ENCODE measurements at places on chromosomes 6 and 20. TPM values are rescaled to one million over a fixed set of nuclear protein-coding genes. Genes with fewer than 3 reads are reported as not detected.

The TMEM74B gene
- total RNA-seq, result 4.0 TPM

DNA sequence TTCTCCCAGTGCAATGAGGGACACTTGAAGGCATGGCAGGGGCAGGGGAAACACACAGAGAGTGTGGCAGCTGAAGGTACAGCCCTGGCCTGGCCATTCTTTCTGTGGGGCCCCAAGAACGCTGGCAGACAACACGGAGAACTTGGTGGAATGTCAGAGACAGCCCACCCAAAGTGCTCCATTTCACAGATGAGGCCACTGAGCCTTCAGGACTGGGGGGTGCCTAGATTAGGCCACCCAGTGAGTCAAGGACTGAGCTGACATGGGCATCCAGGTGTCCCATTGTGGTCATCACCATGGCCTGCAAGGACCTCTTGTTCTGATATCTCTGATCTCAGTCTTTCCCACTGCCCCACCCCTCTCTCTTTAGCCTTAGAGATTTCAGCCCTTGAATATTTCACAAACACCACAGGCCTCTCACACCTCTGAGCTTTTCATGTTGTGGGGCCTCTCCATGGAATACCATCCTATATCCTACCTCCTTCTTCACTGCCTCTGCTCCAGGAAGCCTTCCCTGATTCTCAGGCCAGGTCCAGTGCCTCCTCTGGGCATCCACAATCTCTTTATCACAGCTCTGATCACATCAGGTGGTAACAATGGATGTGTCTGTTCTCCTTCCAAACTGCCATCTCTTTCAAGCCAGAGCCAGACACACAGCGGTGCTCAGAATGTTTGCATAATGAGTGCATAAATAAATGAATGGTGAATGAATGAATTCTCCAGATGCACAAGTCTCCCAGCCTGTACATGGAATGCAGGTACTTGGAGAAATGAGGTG lies 2.0 kb upstream of the RSPO4 start:
- no peak overlapping the region for H3K4me3 ChIP-seq
- H3K36me3 ChIP-seq, result no peaks in the 10 kb centered on the region
- peaks cover 4% of the 10 kb centered on the region for H3K4me1 ChIP-seq
- no peak overlapping the region for H3K27ac ChIP-seq
- H3K27me3 ChIP-seq, result peaks cover 74% of the 10 kb centered on the region

DNA sequence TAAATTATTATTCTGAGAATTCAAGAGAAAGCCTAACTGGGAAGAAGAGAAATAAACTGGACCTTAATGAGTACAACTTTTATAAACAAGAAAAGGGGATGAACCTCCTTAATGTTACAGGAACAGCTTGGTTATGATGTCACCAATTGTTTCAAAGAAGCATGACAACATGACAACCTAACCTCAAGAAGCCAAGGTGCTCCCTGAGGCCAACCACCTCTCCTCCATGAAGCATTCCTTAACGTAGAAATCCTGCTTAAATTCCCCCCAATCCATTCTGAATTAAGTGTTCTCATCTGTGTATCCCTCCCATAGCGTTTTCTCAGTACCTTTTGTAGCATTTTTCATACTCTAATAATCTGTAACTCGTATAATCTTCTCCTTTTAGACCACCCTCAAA lies 1.7 kb downstream of the HBS1L start:
- DNase-seq, result no peak
- H3K4me1 ChIP-seq, result peaks cover 14% of the 10 kb centered on the region
- H3K27ac ChIP-seq, result no peak overlapping the region
- no peaks in the 10 kb centered on the region for H3K36me3 ChIP-seq
- no peaks in the 10 kb centered on the region for H3K27me3 ChIP-seq

The RSPH4A gene
- total RNA-seq, result 0.32 TPM

GRCh38 chr6:36571122-36572043 lies 22.8 kb upstream of the SRSF3 start:
- H3K4me3 ChIP-seq, result no peak overlapping the region
- H3K27ac ChIP-seq, result no peak overlapping the region
- H3K36me3 ChIP-seq, result no peaks in the 10 kb centered on the region
- no peaks in the 10 kb centered on the region for H3K27me3 ChIP-seq

The MCCD1 gene
- total RNA-seq, result not detected

DNA sequence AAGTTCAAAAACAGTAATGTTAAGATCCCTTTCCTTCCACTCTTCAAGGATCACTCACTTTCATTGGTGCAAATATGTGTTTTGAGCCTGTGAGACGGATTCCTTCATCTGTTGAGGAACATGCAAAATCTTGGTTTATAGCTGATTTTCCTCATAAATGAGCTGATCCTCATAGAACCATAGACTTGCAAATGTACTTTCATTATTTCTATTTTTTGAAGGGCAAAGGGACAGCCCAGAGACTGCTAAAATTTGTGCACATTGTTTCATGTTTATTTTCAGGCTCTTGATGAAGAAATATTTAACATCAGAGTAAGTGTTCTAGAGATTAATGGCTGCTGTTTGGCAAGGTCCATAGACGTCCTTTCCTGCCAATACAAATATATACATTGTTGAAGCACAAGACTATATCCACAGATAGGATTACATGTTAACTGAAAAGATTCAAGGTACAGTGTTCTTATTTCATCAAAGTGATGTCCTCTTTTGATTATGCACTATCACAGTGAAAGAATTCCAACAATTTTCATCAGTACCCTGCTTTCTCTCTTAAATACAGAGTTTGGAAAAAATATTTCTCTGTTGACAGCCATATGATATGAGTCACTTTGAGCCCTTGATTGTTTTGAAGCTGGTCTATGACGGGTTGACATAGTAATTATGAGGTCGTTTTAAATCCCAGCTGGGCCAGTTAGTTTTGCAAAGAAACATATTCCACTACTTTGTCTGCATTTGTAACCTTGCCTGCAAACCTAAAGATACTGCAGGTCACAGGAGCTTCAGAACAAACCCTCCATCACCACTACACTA lies 95.7 kb downstream of the FILIP1 start:
- H3K27me3 ChIP-seq, result no peaks in the 10 kb centered on the region
- no peaks in the 10 kb centered on the region for H3K36me3 ChIP-seq
- H3K4me3 ChIP-seq, result no peak overlapping the region
- H3K27ac ChIP-seq, result no peak overlapping the region
- DNase-seq, result no peak
- H3K4me1 ChIP-seq, result no peaks in the 10 kb centered on the region

The CASS4 gene
- total RNA-seq, result 1.4 TPM

The LINC00237 gene
- total RNA-seq, result not detected

DNA sequence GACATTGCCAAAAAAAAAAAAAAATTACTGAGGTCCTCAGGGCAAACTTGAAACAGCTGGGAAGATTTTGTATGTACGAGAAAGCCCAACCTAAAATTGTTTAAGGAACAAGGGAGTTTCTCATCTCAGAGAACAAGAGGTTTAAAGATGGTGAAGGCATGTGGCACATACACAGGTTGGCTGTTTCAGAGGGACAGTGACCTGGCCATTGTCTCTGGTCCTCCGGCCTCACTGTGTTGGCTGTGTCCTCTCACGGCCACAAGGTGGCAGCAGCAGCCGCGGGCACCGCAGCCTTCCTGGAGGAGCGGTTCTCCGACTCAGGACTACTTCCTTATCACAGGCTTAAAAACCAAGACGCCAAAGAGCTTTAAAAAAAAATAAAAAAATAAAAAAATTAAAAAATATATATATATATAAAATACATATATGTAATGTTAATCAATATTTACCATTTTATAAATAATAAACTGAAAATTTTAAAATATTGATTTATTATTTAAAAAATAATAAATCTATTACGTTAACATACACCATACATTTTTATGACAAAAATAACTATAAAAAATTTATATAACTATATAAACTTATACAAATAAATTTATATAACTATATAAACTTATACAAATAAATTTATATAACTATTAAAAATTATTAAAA lies 52.8 kb downstream of the GTF2H5 start:
- H3K27ac ChIP-seq, result no peak overlapping the region
- peak; percentile 86 for DNase-seq
- H3K4me1 ChIP-seq, result no peaks in the 10 kb centered on the region
- no peaks in the 10 kb centered on the region for H3K36me3 ChIP-seq
- no peak overlapping the region for H3K4me3 ChIP-seq
- H3K27me3 ChIP-seq, result no peaks in the 10 kb centered on the region

GRCh38 chr6:114445846-114446245 lies 103.0 kb upstream of the HS3ST5 start:
- H3K36me3 ChIP-seq, result no peaks in the 10 kb centered on the region
- H3K27me3 ChIP-seq, result no peaks in the 10 kb centered on the region
- H3K4me1 ChIP-seq, result no peaks in the 10 kb centered on the region
- no peak for DNase-seq
- H3K4me3 ChIP-seq, result no peak overlapping the region

- peaks cover 5% of the 10 kb centered on the region for H3K36me3 ChIP-seq
- no peak overlapping the region for H3K4me3 ChIP-seq
- H3K27me3 ChIP-seq, result no peaks in the 10 kb centered on the region
- no peaks in the 10 kb centered on the region for H3K4me1 ChIP-seq
- no peak overlapping the region for H3K27ac ChIP-seq
- DNase-seq, result no peak
These were observed 60.8 kb downstream of the UBR2 start for GRCh38 chr6:42624601-42625000.

The SOBP gene
- 2.6 TPM for total RNA-seq

DNA sequence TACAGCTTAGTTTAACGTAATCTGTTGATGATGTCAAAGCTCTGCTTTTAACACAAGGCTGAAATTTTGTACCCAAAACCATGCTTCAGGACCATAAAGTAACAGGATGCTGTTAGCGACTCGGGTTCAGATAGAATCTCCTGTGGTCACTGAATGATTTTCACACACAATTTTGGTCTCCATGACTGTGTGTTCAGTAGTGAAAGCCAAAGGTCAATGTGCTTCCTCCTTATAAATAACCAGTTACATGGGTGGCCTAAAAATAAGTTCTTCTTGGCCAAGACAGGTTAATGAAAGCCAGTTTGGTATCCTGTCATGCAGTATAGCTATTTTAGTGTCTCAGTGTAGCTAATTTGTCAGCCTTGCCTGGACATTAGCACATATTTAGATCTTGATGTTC lies 19.1 kb upstream of the LOC128125822 start:
- H3K4me3 ChIP-seq, result no peak overlapping the region
- no peaks in the 10 kb centered on the region for H3K27me3 ChIP-seq
- no peaks in the 10 kb centered on the region for H3K36me3 ChIP-seq
- no peak for DNase-seq

The CPXM1 gene
- total RNA-seq, result 2.6 TPM

DNA sequence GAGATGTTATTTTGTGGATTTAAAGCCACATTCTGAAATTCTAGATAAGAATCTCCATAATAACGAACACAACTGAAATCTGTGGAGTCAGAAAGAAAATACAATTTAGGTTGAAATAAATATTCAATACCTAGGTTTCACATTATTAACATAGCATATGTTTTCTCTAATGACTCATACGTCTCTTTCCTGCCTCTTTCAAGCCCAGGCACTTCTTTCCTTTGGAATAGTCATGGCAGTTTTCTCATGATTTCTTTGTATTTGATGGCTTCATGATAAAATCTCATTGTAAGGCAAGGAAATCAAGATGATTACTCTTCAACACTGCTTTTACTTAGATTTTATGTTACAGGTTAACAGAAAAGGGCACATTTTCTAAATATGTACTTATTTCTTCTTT lies 803.7 kb downstream of the PHF3 start:
- no peak overlapping the region for H3K4me3 ChIP-seq
- H3K36me3 ChIP-seq, result no peaks in the 10 kb centered on the region
- H3K4me1 ChIP-seq, result no peaks in the 10 kb centered on the region
- no peak overlapping the region for H3K27ac ChIP-seq

DNA sequence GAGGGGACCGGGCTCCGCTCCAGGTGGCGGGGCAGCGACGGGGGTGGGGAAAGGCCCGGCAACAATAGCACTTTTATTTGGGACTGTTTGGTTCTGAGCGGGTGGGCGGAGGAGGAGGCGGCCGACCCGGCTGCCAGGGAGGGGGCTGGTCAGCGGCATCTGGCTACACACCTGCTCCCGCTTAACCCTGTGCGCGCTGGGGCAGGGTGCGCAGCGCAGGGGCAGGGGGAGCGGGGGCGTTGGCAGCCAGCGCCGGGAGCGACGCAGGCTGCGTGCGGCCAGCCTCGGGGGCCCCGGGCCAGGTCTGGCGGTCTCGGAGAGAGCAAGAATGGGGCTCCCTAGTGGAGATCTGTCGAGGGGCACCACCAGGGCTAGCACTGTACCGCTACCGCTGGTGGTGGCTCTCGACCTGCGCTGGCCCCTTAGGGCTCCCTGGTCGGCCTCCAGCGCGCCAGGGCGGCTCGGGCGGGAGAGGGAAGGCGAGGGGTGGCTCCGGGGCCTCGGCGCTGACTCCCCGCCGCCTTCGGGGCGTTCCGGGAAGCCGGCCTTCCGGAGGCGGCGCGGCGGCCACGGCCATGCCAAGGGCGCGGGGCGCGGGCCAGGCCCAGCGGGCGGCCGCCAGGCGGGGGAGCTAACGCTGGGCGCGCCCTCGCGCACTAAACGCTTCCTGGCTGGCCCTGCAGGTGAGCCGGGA lies 92.4 kb downstream of the NCR2 start:
- peaks cover 21% of the 10 kb centered on the region for H3K27me3 ChIP-seq
- H3K36me3 ChIP-seq, result no peaks in the 10 kb centered on the region
- DNase-seq, result peak; percentile 63

- no peak overlapping the region for H3K4me3 ChIP-seq
- H3K36me3 ChIP-seq, result no peaks in the 10 kb centered on the region
- H3K27ac ChIP-seq, result peak overlapping the region; percentile 80
- H3K27me3 ChIP-seq, result no peaks in the 10 kb centered on the region
These were observed 58.9 kb upstream of the TRAF3IP2 start for GRCh38 chr6:111664565-111665030.

GRCh38 chr20:63963784-63964301 lies 5.9 kb downstream of the ZNF512B start:
- DNase-seq, result no peak
- no peak overlapping the region for H3K27ac ChIP-seq
- no peak overlapping the region for H3K4me3 ChIP-seq
- H3K36me3 ChIP-seq, result no peaks in the 10 kb centered on the region

DNA sequence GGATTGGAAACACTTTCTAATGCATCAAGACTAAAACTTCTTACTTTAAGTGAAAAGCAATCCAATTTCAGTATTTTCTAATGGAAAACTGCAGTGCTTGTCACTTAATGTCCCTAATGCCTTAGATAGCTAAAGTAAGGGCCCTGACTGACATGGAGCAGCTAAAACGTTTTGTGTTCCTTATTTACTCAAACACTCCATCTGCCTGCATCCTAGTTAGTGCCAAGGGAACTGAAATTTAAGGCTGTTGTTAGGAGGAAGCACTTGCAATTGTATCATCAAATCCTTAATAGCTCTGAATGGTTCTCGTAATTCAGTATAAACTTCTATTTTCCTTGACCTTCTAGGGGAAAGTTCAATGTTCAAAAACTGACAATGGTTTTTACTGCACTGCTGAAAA lies 127.4 kb downstream of the GJA10 start:
- DNase-seq, result no peak
- H3K4me3 ChIP-seq, result no peak overlapping the region

DNA sequence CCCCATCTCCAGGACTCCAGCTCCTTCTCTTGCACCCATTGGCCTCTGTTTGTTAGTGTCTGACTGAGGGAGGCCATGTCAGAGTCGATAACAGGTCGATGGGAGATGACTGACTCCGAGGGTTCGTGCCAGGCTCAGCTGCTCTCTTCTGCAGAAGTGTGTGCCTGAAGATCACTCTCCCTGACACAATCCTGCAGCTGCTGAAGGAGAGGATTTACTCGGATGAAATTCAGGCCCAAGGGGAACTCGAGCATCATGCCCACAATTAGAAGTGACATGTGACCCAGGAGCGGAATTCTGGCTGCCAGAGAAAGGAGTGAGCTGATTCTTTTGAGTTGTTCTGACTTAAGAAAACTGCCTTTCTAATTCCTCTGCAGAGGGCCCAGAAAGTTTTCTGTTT lies 318.2 kb downstream of the MAFB start:
- H3K27ac ChIP-seq, result no peak overlapping the region
- H3K4me3 ChIP-seq, result no peak overlapping the region
- H3K4me1 ChIP-seq, result no peaks in the 10 kb centered on the region
- H3K27me3 ChIP-seq, result no peaks in the 10 kb centered on the region
- no peaks in the 10 kb centered on the region for H3K36me3 ChIP-seq

All from transverse colon (tissue), 4 donors.